Forelimb muscle (tissue), 1 donor: ENCODE measurements at places on chromosomes 5 and 9.

GRCh38 chr5:27381686-27382085, 343.3 kb upstream of the CDH9 start:
- DNase-seq: no peak

- DNase-seq: no peak
Observed at GRCh38 chr5:131536850-131537448, 98.1 kb downstream of the RAPGEF6 start.

DNA sequence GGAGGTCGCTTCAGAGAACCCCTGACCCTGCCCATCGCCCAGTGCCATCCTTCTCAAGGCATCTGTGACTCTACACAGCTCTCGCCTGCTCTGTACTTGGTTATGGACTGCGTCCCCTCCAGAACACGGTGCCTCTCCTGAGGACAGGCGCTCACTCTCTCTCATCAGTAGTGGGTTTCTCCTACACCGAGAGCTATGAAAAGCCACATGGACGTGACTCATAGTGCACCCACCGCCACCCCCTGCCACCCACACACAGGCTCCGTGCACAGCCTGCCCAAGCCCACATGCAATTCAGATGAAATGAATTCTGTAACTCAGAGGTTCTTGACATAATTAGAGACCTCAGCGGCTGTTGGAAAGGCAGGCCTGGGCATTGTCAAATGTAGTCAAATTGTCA, 13.9 kb downstream of the GTF3C5 start:
- DNase-seq: no peak

GRCh38 chr9:121678501-121679022, 27.1 kb downstream of the DAB2IP start:
- no peak for DNase-seq

DNA sequence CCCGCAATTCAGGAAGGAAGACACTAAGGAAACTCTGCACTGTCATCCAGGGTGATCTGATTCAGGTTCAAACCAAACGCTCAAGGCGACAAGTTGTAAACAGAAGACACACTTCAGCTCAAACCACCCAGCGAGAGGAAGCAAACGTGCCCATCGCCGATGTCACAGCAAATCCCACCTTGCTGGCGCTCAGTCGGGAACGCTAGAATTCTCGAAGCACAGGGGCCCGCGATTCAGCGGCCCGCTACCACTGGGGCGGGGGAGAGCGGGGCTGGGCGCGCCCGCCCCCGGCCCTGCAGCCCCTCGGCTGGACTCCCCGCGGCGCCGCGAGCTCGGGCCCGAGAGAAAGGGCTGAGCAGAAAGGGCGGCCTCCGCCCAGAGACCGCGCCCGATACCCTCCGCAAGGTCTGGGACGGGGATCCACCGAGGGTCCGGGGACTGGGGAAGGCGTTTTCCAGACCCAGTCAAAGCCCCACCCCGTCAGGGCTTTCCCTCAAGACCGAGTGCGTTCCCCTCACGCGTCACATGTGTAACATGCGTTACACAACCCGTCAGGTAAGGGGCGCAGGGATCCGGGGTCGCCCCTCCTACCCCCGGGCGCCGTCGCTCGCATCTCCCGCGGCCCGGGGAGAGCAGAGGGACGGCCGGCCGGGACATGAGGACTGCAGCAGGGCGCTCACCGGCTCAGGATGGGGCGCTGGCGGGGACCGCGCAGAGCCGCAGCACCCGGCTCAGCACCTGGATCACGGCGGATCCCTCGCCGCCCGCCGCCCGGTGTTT, 469 bp downstream of the AGTPBP1 start:
- no peak for DNase-seq

GRCh38 chr5:107634981-107635848, 35.5 kb downstream of the EFNA5 start:
- DNase-seq: no peak

DNA sequence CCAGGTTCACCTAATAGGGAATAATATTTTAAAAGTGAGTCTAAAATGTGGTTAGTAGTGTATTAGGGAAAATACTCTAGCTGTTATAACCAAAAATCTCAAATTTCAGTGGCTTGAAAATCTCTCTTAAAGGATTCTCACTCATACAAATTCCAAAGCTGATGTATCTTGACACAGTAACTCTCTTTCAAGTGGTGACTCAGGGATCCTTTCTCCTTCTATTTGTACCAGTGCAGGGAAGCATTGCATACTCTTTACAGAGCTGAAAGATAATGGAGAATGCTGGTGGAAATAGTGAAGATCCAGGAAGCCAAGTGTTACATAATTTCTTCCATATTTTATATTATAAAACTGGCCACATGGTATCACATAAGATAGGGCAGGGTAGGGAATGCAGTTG, 560.2 kb upstream of the CDH9 start:
- DNase-seq: no peak

DNA sequence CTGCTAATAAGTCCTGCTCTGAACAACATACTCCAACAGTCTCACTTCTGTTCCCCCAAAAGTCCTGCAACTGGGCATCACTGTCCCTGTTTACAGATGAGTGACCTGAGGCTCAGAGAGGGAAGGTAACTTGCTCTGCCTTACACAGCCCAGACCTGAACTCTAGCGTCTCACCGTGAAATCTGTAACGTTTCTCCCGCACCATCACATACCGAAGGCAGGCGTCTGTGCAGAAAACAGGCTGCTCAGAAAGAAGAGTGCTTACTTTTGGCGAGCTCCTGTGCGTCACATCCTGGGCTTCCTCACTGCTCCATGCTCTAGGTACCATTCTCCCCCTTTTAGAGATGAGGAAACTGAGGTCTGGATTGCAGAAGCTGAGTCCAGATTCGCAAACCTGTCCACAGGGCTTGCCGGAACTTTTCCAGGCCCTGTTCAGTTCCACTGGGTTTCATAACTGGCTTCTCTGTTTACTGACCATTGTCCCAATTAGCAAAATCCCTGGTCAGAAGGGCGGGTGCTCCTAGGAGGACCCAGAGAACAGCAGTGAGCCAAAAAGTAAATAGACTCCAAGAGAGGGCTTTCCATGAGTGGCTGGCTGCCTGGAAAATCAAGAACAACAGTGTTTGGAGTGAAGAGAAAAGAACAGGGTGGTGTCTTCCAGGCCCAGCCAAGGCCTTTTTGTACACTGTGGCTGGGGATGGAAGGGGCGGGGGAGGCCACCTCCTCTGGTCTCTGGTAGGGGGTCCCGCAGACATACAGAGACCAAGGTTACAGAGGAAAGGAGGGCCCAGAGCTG, 27.1 kb downstream of the GSN start:
- DNase-seq: peak; percentile 79

DNA sequence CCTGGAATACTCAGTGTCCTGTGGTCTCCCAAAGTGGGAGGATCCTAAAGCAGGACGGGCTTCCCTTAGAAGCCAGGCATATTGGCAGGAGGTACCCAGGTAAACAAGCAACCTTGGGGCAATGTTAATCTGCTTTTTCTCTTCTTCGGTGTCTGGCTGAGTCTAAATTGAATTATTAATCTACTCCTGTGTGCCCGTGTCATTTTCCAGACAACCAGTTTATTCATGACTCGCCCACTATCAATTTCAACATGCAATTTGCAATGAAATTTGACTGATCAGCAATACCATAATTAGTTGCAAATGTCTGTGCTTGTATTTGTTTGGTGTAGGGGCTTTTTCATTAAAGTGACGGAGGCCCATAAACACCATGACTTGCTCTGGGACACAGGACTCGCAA, 32.9 kb upstream of the JADE2 start:
- DNase-seq: no peak

GRCh38 chr9:113319054-113319453, 15.9 kb upstream of the RNF183 start:
- no peak for DNase-seq

- peak; percentile 44 for DNase-seq
Observed at GRCh38 chr9:36023260-36024048, 13.3 kb upstream of the RECK start.

DNA sequence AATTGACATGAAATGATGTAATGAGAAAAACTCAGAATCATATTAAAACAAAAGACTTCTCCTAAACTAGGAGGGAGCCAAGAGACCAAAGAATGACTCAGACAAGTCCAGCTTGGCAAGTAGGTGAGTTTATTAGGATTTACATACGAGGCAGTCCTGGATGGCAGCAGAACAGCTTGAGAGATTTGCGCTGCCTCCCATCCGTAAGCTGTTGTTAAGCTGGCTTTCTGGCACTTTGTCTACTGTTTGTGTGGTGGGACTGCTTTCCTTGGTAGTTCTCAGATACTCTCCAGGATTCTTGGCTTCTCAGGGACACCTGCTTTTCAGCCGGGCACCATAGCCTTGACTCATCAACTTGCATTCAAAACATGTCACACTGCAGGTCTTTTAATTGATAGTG, 57.6 kb downstream of the COX7C start:
- no peak for DNase-seq

- no peak for DNase-seq
Observed at GRCh38 chr5:118611332-118611945, 376.9 kb downstream of the DTWD2 start.

DNA sequence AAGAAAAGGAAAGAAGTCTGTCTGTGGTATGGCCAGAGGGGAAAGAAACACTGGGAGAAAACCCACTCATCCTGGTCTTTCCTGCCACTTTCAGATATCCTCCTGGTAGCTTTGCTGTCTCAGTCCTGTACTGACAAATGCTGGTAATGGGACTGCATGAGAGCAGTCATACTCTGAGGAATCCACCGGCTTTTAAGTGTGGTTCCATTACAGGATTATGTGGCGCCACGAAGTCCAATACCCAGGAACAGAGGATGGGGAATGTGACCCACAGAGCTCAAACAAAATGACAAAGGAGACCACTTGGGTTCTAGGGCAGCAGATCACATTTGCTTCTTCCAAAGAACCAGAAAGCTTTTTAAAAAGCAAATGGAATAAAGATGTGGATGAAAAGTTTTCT, 26.3 kb upstream of the FBP1 start:
- DNase-seq: no peak

DNA sequence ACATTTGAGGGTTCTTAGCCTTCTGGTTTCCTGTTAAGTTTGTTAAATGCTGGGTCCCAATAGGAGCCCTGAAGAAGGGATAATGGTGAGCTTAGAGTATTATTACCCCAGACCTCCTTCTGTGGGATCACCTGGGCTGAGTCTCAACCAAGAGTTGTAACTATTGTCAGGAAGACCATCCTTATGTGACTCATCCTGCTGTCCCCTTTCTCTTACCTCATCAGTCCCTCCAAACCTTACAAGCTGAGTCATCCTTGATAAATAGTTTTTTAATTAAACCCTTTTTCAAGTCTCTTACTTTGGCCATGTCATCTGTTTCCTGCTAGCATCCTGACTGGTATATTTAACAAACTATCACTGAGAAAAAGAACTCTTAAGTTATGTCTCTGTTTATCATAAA, 502.8 kb downstream of the LRRC70 start:
- DNase-seq: no peak

DNA sequence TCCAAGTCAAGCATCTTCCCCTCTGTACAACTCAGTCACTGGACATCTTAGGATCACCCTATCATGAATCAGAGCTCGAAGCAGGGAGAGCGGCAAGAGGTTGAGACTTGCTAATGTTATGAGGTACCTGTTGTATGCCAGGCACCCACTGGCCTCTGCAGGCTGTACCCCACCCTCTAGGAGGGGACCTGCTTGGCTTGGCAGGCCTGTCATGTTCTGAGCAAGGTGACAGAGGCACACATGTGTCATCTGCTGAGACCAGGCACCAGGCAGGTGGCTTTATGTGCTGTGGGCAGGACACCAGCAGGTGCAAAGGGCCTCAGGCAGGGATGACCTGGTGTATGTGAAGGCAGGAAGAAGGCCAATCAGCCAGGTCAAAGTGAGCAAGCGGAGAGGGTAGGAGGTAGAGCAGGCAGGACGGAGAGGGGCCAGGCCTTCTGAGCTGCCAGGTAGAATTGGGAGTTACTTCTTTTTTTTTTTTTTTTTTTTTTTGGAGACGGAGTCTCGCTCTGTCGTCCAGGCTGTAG, 60.3 kb upstream of the RPL26L1 start:
- DNase-seq: no peak

DNA sequence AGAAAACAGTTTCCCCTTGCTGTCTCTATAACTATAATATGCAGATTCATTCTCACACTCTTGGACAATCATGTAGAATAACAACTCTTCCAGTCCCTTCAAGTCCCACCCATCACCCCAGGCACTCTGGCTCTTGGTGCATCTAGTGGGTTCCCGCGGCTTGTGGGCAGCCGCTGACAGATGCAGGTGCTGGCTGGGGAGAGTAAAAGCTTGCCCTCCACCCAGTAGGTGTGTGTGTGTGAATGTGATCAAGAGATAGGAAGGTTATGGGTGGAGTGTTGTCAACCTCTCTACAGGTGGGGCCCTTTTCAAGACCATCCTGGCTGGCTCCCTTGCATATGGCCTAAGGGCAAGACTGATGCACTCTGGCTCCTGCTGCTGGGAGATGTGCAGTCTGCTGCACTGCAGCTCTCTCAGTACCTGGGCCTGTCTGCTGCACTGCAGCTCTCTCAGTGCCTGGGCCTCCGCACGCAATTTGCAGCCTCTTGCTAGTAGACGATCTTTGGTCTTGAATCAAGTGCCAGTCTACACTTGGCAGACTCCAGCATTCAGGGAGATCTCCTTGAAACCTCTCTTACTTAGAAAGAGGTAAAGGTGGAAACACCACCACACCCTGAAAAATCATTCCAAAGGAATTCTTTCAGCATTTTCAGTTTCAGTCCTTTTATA, 189.7 kb upstream of the GDNF start:
- no peak for DNase-seq

DNA sequence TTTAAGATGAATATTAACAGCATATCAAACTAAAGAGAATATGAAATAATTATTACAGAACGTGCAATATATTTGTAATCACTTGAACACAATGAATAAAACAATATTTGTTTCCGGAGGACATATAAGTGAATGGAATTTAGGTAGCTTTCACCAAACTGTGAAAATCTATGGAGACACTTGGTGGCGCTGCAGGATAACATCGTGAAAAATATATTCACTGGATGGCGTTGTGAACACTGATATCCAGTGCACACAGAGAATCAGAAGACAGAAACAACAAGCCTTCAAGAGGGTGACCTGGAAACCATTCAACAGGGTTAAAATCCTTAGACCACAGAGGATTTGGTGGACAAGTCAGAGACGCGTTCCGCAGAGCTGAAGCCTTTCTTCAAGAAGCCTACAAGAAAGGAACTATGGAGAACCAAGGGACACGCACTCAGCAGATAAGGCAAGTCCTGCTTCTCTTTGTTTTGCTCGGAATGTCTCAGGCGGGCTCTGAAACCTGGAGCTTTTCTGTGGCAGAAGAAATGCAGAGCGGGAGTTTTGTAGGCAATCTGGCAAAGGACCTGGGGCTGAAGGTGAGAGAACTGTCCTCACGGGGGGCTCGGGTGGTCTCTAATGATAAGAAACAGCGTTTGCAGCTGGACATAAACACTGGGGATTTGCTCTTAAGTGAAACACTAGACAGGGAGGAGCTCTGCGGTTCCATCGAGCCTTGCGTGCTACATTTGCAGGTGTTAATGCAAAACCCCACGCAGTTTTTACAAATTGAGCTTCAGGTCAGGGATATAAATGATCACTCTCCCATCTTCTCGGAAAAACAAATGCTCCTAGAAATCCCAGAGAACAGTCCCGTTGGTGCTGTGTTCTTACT, at the start of gene PCDHB11:
PCDHB11 (plus strand) TSS at position 269 of the 877 bp plus-strand sequence; CDS start at position 417, 148 bp downstream.
- DNase-seq: no peak

GRCh38 chr9:21681641-21682040, 120.8 kb upstream of the MTAP start:
- no peak for DNase-seq
